Kidney capillary endothelial cell (primary cell): ENCODE measurements at places on chromosomes 5 and 9.

DNA sequence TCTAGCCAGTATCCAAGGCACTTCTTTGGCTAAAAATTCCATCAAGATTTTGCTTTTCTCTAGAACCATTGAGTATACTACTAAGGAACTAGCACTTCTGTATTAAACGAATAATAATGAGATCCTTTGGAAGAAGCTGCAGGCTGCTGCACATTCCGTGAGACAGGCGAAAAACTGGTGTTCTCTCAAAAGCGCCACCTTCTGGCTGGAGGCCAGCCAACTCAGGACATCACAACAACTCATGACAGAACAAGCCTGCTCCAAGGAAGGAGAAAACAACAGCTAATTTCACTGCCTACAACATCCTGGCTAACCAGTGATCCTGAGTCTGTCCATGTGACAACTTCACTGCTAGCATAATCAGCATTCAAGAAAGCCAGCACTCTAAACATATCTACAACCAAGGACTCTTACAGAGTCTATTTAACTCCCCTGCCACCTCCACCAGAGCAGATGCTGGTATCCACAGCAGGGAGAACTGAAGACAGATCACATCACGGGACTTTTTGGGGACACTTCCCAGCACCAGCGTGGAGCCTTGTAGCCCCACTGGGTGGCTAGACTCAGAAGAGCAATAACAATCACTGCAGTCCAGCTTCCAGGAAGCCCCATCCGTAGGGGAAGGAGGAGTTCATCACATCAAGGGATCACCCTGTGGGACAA lies 150.5 kb downstream of the YTHDC2 start:
- peak; percentile 26 for DNase-seq

GRCh38 chr9:136260521-136260920 lies 14.9 kb upstream of the QSOX2 start:
- no peak for DNase-seq

DNA sequence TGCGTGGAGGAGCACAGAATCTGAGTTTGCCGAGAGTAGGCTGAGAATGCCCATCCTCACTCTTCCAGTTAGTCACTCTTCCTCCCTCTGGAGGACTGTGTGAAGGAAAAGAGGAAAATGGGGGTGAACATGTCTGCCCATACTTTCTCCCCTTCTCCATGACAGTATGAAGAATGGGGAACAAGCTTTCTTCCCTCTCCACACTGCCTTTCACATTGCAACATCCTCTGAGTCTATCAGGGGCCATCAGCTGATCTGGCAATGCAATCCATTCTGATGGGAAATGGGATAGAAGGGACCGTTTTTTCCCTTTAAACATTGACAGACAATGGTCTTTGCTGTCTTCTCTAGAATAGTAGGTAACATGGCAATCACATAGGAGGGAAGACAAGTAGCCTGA lies 56.8 kb downstream of the UGCG start:
- no peak for DNase-seq

DNA sequence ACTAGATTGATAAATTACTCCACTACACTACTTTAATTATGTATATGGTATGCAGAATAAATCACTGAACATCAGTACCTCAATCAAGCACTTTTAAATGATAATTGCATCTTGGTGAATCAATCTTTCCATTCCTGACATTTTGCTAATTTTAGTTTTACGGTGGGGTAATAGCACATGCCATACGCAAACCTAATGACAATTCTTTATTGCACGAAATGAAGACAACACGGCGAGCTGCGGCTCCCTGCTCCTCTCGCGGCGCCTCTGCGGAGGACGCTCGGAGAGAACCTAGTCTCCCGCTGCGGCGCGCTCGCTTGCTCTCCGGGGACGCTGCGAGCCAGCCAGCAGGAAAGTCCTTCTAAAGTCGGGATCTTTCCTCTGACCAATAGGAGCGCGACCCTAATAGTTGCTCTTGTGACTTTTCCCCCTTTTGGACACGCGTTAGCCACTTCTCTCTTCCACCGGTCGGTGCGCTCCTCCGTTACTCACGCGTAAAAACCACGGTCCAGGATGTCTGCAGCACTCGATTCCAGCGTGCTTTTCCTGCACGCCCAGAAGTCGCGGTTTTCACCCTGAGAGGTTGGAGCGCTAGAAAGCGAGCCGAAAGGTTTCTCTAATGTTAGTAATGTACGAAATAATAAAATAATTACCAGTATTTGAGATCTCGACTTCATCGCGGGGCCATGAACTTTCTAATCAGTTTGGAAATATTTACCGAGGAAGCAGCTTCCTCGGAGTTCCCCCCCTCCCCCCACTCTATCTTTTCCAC lies 1.0 kb upstream of the MEF2C start:
- peak; percentile 62 for DNase-seq

- DNase-seq = peak; percentile 16
These were observed 480.9 kb upstream of the PAPPA start for GRCh38 chr9:115672477-115673316.

GRCh38 chr9:132787748-132788159 lies 90.3 kb downstream of the AK8 start:
- no peak for DNase-seq

DNA sequence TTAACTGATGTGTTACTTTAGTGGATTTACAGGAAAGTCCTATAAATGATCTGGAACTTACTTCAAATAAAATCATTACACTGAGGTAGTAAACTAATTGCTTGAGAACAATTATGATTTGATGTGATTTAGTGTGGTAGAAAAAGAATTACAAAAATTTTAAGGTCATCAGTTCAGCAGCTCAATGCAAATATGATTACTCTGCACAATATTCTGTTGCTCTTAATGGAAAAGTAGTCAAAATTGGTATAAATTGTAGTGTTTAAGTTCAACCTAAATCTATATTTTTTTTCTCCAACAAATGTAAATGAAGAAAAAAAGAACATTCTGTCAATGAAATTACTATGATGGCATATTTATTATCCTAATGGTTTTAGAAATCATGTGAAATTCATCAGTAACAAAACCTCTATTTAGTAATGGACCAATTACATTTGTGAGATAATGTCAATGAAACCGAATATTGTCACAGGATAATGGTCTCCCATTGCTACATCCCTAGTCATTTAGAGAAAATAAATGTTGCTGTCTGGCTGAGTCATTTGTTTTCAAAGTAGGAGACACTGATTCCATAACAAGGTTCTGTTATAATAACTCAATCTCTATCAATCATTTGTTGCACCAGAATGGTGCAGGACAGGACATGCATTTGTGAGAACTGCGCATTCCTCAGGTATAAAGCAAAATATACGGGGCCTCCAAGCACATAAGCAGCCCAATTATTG lies 177.1 kb downstream of the NFIB start:
- no peak for DNase-seq

DNA sequence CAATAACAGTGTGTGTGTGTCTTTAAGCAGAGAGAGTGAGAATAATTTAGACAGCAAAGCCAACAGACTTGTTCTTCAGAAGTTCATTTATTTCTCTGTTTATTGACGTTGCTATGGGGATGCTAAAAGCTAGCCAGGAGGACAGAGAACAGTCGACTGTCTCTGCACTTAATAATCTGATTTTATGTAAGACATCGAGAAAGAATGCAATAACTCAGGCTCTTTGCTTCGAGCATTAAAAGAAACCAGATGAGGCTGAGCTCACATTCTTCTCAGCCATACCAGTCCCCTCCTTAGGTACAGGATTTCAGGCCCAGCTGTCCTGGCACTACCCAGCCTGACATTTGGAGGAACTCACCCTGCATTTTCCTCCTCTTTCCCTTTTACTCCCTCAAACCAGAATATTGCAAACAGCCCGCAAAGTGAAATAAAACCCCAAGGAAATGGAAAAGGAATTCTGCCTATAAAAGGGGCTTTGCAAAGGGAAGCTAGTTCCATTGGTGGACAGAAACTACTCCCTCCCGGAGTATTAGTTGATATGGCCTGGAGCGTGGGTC lies 44.5 kb upstream of the DPYSL3 start:
- no peak for DNase-seq

DNA sequence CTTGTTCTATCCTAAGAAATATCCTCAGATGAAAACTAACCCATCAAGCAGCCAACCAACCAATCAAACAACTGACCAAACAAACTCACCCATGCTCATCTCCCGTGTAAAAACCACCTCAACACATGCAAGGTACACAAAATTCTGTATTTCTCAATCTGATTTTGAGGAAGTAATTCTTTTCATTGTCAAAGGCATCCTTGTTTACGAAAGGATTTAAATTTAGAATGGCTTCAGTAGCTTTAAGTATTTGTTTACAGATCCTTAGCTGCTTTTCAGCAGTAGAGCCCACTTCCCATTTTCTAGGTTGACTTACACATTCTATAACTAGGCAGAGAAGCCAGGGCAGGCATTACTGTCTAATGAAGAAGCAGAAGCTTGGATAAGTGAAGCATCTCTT lies 78.6 kb downstream of the NTRK2 start:
- DNase-seq = no peak

DNA sequence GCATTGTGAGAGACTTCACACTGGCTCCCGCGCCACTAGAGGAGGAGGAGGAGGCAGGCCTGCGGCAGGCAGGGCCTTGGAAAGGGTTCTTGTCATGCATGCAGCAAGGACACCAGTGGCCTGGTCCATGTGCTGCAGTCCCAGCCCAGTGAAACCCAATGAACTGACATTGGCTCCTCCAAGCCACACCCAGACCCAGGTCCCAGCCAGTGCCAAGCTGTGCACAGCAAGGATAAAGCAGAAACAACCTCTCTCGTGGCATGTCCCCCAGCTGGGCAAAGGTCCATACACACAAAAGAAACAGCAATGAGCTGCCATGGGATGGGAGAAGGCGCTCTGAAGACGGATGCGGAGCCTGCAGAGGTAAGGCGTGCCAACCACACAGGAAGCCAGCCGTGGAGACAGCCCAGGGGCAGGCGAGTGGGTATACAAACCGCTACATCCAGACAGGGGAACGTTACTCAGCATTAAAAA lies 89.2 kb downstream of the SEMA4D start:
- no peak for DNase-seq

- no peak for DNase-seq
These were observed 43.4 kb upstream of the FUBP3 start for GRCh38 chr9:130535818-130536521.

DNA sequence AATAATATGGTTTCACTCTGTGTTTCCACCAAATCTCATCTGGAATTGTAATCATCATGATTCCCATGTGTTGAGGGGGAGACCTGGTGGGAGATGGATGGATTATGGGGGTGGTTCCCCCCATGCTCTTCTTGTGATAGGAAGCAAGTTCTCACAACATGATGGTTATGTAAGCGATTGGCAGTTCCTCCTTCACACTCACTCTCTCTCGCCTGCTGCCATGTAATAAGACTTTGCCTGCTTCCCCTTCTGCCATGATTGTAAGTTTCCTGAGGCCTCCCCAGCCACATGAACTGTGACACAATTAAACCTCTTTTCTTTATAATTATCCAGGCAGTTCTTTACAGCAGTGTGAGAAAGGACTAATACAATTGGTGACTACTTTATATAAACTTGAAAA lies 48.4 kb downstream of the PTBP3 start:
- DNase-seq = no peak

DNA sequence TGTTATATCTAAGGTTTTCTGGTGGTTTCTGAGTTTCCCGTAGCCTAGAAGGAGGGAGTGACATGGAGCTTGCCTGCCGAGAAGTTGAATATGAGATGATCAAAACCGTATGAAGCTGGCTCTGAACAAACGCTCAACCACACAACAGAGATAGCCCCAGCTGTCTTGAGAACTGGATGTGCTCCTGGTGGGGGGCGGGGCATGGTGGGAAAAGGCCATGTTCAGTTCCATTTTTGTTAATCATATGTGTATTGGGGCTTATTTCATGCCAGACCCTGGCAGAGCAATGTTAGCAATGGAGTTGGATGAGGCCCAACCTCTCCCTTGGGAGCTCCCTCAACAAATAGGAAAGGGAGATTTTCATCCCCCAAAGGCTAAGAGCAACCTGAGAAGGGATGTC lies 4.8 kb downstream of the CCL19 start:
- no peak for DNase-seq

GRCh38 chr5:75214928-75215327 lies 21.8 kb downstream of the ANKRD31 start:
- no peak for DNase-seq

DNA sequence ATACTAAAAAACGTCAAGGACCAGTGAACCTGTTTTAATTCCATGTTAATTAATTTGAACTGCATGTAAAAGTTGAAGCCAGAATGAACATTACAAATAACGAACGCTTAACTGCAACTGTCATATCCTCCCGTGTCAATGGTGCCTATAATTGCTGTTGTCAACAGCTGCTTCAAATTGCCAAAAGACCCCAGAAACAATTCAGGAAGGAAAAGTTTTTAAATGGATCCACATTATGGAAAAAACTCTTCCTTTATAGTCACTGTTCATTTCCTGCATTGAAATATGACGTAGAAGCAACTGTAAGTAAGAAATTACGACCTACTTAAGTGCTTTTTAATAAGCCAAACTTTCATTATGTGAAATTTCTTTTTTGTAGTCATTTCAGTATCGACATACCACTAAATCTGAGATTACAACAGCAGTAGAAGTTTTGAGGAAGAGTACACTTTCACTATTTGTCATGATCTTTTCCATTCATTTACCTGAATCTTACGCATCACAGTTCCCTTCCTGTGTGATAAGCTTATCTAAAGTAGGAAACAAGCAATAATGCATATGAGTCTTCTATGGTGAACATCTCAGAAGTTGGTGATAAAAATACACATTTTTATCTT lies 37.8 kb downstream of the MEF2C start:
- peak; percentile 26 for DNase-seq

DNA sequence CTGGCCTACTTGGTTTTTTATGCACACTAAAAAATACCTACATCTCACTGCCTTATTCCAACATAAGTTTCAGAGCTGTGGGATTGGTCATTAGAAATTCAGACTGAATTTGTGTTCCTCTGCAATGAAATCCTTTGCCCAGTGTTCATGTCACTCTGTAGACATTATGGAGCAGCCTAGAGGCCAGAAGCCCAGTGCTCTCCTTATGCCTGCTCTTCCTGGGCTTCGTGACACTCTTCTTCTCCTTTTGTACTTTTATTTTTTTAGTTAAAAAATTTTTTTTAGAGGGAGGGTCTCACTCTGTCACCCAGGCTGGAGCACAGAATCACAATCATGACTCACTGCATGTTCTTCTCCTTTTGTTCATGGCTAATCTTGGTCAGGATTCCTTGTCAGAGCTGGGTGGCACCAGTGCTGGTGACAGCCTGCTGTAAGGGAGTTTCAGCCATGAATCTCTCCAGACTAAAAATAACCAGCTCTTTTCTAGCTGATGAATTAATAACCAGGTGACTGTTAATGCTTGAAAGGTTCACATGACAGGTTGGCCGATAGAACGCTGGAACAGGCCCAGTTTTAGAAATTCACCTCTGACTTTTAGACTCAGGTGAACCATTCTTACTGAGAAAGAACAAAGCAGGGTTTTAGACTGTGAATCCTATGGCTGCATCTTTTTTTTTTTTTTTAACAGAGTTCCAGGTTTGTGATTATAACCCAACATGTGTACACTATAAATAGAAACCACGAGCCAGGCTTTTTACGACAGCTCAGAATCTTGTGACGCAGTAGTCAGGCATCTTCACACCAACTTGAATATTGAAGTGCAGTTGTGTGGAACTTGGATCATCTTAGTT lies 34.1 kb upstream of the C5orf47 start:
- no peak for DNase-seq
